ENCODE measurements at places on chromosomes 11 and 22. TPM values are rescaled to one million over a fixed set of nuclear protein-coding genes. Genes with fewer than 3 reads are reported as not detected.

DNA sequence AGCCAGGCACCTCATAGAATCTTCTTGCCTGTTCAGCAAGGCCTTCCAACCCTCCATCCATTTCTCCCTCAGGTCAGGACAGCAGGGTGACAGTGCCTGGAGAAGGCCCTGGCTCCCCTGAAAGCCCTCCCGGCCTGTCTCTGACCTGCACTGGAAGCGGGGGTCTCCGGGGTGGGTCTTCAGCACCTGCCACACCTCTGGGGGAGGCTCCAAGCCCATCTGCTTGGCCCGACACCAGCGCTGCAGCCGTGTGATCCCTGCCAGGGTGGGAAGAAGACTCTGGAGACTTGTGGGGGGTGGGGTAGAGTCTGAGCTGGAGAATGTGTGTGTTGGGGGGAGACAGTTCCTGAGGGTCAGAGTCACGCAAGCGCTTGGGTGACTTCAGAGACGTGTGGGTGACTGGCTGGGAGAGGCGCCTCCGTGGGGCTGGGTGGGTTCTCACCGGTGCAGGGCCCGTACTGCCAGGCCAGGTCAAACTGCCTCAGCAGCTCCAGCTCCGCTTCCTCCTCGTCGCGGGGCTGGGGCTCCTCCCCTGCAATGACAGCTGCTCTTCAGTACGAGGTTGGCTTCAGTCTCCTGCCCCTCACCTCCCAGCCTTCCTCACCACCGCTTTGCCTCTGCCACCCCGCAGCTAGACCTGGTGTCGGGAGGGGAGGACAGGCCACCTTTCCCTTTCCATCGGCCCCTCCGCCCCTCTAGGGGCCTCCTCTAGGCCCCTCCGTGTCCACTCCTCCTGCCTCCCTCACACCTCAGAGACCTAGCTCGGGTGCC lies 615 bp downstream of the POLD4 start:
- no peak for DNase-seq

GRCh38 chr22:38383417-38383816 lies 66.2 kb upstream of the CSNK1E start:
- DNase-seq: no peak

DNA sequence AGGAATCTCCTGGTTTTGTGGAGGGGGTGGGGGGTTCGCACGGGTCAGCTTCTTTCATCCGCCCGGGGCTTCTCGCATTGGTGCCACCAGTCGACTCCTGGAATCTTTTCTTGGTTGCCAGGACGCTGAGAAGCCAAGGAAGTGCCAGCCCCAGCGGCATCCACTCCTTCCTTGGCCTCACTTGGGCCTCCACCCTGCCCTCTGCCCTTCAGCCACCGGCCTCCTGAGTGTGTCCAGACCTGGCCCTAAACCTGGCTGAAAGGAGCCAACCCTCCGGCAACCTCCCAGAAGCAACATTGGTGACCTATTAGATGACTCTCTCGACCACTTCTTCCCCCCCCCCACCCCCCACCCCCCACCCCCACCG lies 518 bp upstream of the GALNT18 start:
- DNase-seq: no peak

- DNase-seq: no peak
Observed at GRCh38 chr11:47991266-47991830, 11.0 kb downstream of the PTPRJ start.

DNA sequence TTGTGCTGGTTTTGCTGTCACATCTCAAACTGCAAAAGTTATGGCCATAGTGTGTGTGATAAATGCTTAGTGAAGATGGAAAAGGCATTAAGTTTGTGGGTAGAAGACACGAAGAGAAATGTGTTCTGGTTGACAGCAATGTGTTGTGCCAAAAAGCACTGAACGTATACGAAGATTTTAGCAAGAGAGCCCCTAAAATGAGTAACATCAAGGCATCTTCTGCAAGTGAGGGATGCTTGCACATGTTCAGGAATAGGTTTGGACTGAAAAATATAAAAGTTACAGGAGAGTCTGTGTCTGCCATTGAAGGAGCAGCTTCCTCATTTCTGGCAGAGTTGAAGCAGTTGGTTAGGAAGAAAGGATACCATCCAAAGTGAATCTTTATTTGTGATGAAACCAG lies 167.1 kb downstream of the ADAMTS15 start:
- DNase-seq: no peak

DNA sequence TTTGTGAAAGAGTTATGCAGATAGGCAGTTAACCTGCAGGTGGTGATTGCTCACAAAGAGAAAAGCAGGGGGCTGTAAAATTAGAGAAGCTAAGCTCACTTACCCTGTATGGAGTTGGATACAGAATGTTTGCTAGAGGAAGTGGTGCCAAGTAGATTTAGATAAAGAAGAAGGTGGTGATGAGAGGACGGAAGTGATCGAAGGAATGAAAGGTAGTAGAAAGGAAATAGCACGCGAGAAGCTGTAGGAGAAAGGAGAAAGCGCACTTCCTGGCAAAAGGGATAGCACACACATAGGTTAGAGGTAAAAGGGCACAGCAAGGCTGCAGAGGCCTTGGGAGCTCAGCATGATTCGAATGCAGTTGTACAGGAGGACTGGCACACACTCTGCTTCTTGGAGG lies 87.3 kb upstream of the CTSC start:
- no peak for DNase-seq

GRCh38 chr11:14672635-14673034 lies 29.0 kb downstream of the PDE3B start:
- DNase-seq: no peak

GRCh38 chr11:12266943-12267342 lies 110.4 kb upstream of the PARVA start:
- DNase-seq: no peak

- DNase-seq: no peak
Observed at GRCh38 chr22:23684561-23685031, 6.2 kb upstream of the RGL4 start.

DNA sequence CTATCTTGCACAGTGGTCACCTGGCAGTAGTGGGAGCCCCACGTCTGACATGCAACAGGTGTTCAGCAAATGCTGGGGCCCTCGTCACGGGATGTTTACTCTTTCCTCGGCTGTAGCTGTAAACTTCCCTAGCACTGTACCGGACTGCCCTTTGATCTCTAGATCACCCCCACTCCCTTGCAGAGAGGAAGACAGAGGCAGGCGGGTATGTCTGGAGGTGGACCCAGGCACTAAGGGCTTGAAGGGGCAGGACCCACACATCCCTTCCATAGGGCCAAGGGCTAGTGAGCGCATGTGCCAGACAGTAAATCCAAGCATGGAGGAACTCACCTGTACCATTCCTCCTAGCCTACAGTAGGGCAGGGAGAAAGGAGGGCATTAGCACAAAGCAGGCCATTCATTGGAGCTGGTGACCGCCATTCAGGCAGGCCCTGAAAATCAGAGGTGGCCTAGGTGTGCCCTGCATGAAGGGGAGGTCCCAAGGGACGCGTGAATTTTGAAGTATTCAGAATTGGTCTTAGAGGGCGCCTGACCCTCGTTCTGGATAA lies 1.9 kb upstream of the SMTN start:
- DNase-seq: no peak

DNA sequence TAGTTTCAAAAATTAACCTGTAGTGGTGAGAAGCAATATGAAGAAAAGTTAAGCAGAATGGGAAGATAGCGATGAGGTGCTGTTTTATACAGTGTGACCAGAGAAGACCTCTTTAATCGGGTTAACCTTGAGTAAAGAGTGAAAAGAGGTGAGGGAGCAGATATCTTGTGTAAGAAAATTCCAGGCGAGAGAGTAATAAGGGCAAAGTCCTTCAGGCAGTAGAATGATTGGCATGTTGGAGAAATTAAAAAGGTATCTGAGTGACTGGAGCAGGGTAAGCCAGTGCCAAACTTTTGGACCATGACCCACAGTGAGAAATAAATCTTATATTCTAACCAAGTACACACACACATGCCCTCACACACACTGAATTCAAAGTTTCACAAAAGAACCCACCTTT lies 374.7 kb upstream of the LARGE1 start:
- no peak for DNase-seq

DNA sequence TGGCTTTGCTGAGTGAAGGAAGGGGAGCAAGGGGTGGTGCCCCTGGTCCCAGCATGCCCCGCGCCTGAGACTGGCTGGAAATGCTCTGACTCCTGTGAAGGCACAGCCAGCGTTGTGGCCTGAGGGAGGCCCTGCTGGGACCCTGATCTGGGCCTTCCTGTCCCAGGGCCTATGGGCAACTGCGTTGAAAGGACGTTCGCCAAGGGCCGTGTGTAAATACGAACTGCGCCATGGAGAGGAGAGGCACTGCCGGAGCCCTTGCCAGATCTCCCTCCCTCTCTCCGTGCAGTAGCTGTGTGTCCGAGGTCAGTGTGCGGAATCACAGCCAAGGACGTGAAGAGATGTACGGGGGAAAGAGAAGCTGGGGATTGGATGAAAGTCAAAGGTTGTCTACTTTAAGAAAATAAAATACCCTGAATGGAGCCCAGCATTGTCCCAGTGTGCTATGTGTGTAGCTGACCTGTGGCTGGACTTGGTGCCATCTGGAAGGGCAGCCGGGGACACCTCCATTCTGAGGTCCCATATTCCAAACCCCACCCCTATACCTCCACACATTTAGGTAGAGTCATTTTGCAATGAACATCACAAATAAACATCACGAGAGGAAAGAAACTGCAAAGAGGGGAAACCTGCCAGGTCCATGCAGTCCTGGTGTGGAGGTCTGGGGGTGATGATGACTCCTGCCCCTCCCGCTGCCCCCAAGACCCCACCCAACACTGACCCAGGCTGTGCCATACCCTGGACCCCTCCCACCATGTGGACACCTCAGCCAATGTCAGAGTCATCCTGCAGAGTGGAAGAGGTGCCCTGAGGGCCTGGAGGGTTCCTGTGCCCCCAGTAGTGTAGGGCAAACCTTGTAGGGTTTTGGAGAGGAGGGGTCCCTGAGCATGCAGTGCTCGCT lies 16.9 kb downstream of the RSPH14 start:
- DNase-seq: no peak

Gene MMP12
- total RNA-seq: 3.8 TPM

Gene PHOX2A
- 0.90 TPM for total RNA-seq

Gene IGLL1
- total RNA-seq: not detected

Gene ACTN3
- not detected for total RNA-seq

Gene IPO7
- 202 TPM for total RNA-seq

Gene MYOD1
- 1.1 TPM for total RNA-seq

Gene OR5D13
- total RNA-seq: not detected

Gene OR10S1
- total RNA-seq: not detected
